ENCODE measurements at places on chromosomes 12 and 14. TPM values are rescaled to one million over a fixed set of nuclear protein-coding genes. Genes with fewer than 3 reads are reported as not detected.

DNA sequence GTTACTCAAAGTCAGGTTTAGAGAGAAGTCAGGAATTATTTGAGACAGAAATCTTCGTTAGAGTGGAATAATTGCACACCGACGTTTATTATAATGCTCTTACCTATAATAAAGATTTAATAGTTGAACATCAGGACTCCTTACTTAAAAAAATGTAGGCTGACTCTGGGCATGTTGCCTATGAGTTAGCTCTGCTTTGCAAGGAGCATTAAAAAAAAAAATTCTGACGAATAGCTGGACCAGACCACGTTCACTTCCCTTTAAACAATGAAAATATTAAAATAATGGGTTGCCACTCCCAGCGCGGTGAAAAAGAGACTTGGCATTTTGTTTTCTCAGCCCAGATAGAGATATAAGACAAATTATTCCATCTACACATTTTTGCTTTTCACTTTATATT is 574 bp upstream of the FANCM start:
- H3K4me3 ChIP-seq, result peak overlapping the region; percentile 67
- no peaks in the 10 kb centered on the region for H3K27me3 ChIP-seq
- H3K4me1 ChIP-seq, result peaks cover 9% of the 10 kb centered on the region
- DNase-seq, result no peak

DNA sequence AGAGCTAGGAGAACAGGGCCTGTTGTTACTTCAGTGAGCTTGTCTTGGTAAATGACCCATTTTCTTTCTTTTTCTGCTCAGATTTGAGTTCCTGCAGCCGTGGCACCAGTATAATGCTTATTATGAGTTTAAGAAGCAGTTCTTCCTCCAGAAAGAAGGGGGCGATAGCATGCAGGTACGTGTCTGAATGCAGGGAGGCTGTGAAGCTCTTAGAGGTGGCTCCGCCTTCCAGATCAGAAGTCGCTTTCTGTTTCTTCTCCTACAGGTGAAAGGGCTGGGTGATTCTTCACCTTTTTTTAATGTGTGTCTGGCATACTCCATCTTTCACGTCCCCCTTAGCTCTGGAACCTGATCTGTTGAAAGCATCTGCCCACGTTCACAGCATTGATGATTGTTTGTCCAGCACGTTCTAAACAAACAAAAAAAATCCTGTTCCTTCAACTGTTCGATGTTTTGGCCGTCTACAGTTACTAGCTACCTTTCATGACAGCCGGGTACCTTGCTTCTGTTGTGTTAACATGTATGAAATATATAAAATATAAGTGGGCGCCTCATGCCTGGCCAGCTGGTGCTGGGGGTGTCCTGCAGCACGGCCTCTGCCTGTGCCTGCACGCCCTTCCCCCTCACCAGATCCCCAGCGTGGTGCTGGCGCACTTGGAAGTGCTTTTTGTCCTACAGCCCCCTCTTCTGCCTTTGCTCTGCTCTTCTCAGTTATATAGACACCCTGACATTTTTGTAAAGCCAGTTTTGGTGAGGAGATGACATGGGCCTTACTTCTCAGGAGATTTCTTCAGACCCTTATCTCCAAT is 44.6 kb downstream of the SFSWAP start:
- DNase-seq, result peak; percentile 47
- H3K27ac ChIP-seq, result no peak overlapping the region
- no peak overlapping the region for H3K4me3 ChIP-seq

DNA sequence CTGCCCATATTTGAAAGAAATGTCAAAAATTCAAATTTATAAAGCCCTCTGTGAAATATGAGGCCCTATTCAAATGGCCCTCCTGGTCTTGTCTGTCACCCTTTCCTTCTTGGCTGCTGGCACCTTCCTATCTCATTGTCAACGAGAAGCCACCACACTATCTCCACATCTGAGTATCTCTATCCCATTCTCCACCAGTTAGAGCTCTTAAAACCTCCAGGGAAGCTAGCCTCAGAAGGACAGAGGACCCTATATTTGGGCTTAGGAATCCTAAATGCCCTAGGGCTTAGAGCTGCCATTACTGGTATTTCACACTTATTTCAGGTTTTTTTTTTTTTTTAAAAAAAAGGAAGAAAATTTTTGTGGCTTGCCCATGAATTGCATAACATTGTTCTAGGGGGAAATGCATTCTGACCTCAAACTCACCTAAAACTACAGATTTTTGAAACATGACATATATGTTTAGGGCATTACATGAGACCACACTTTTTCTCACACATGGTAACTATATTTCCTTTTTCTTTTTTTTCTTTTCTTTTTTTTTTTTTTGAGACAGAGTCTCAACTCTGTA is 25.0 kb downstream of the SLC25A21 start:
- DNase-seq, result no peak
- no peaks in the 10 kb centered on the region for H3K27me3 ChIP-seq
- H3K36me3 ChIP-seq, result no peaks in the 10 kb centered on the region
- peaks cover 3% of the 10 kb centered on the region for H3K4me1 ChIP-seq
- H3K4me3 ChIP-seq, result no peak overlapping the region

DNA sequence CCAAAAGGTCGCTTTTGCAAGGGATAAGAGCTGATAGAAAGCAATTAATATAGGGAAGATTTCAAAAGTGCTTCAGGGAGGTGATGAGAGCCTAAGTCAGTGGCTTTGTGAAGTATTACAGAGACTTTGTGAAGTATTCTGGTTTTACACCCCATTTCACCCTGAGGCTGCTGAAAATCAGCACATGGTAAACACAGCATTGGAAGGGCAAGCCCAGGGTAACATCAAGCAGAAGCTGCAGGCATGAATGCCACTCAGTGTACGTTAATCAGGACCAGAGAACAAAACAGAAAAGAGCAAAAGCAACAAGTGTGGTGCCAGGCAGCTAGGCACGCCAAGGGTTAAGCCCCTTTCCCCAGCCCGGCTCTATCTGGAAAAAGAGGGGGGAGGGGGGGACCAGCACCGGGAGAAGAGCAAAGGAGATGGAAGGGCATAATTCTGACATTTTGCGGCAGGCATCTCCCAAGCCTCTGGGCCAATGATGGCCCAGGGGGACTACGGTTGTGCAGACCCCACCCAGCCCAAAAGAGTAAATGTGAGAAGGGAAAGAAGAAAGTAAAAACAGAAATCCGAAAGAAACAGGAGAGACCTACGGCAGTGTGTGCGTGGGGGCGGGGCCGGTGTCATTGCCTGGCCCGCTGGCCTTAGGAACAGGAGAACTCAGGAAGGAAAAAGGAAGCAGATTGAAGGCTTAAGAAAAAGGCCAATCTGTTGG is 58.9 kb downstream of the DHRS2 start:
- 0 out of 2 replicates have a peak, but pooled peaks cover 3% of the 10 kb centered on the region for H3K4me1 ChIP-seq
- no peak for DNase-seq
- H3K36me3 ChIP-seq, result no peaks in the 10 kb centered on the region

DNA sequence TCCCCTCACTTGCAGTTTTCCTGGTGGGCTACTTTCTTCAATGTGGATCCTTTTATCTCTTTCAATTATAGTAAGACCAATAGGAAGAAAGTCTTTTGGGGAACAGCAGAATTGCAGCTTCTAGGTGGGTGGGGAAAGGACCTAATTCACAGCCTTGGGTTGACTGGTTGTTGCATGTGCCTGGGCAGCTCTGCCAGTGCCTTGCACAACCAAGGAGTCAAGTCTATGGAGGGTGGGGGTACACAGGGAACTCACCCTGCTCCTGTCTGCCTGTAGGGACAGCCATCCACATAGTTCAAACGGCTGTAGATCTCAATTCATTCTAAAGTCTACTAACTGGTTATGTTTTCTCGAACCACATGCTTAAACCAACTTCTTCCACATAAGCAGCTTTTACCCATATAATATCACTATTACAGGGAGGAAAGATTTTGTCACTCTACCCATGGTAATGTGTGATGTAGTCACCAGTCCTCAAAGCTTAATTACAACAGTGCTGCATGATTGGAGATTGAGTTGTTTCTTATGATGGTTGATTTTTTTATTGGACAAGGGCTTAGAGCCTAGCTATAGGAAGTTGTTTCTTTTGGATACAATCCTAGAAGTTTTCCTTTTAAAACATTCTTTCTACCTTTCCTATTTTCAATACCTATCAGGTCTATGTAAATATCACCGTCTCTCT is 117.7 kb upstream of the FRMD6 start:
- H3K27me3 ChIP-seq, result no peaks in the 10 kb centered on the region
- no peaks in the 10 kb centered on the region for H3K36me3 ChIP-seq
- H3K27ac ChIP-seq, result peak overlapping the region; percentile 75
- H3K4me1 ChIP-seq, result peaks cover 24% of the 10 kb centered on the region
- no peak overlapping the region for H3K4me3 ChIP-seq

DNA sequence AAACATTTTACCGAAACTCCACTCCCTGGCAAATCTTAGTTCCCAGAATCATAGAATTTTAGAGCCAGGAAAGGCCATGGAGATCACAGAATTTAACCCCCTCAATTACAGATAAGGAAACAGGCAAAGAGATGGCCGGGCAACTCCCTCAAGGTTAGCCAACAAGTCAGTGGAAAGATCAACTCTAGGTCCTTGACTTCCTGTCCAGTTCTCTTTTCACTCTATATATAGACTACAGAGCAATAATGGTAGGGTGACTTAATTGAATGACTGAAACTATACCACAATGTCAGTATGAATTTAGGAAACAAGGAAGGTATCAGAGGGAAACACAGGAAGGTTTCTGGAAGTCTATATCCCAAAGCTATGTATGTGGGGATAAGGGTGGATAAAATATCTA is 11.6 kb downstream of the OXA1L start:
- H3K36me3 ChIP-seq, result peaks cover 7% of the 10 kb centered on the region
- no peaks in the 10 kb centered on the region for H3K27me3 ChIP-seq
- H3K27ac ChIP-seq, result no peak overlapping the region
- DNase-seq, result no peak
- H3K4me3 ChIP-seq, result no peak overlapping the region
- H3K4me1 ChIP-seq, result peaks cover 3% of the 10 kb centered on the region

DNA sequence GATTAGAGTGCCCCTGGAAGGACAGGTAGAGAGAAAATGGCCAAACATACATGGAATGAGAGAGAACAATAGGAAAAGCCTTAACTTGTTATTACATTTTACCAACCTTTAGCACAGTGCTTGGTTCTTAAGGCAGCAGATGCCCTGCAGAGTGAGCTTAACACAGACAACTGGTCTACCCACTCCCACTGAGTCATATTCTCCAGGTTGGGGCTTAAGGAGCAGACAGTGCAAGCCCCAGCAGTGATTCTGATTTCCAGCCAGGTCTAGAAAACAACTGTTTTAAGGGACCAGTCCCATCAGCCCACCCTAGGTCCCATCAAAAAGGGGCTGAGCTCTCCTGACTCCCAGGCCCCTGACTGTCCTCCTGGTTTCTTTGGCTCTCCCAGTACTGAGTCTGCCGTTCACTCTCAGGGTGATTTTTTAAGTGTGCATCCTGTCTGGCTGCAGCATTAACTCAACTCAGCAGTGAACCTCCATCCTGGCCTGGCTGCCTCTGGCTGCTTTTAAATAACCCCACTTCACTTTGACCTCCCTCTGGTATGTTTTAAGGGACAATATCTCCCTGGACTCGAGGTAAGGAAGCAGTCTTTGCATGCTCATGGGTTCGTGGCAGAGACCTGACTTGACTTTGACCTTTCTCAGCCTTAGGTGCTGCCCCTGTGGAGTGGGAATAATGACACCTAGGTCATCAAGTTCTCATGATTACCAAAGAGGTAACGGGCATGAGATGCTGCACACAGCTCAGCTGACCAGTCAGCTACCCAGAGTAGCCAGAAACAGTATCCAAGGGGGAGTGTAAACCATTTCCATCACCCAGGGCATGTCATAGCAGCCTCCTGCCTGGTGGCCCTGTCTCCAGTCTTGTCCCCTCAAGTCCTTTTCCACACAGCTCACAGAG is 210.7 kb upstream of the PWP1 start:
- no peak for DNase-seq
- no peak overlapping the region for H3K4me3 ChIP-seq
- H3K27ac ChIP-seq, result no peak overlapping the region
- H3K27me3 ChIP-seq, result 0 out of 2 replicates have a peak, but pooled peaks cover 7% of the 10 kb centered on the region
- H3K4me1 ChIP-seq, result no peaks in the 10 kb centered on the region

DNA sequence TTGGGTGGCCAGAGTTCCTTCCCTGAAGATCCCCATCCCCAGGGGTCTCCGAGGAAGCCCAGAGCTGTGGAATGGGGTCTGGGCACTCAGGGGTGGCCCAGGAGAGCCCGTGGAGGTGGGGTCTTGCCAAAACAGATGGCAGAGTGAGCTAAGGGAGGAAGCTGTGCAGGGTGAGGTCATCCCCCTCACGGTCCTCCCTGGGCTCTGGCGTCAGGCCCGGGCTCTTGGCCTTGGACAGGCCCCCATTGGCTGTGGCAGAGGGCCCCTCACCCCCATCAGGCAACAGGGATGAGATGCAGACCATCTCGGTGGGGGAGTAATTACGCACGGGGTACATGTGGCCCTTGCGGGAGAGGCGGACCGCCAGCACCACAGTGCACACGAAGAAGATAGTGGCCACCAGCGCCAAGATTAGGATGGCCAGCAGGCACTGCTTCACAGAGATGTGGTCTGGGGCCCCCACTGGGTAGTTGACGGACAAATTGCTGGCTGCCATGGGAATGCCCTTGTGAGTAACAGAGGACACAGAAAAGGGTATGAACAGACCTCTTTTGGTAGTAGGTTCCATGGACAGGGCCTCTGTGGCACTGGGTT is 10.7 kb downstream of the SELPLG start:
- DNase-seq, result no peak
- H3K4me1 ChIP-seq, result no peaks in the 10 kb centered on the region
- no peaks in the 10 kb centered on the region for H3K27me3 ChIP-seq
- no peak overlapping the region for H3K27ac ChIP-seq

GRCh38 chr12:9124383-9125031 is 8.8 kb upstream of the A2M start:
- no peak overlapping the region for H3K27ac ChIP-seq
- DNase-seq, result no peak
- H3K4me1 ChIP-seq, result no peaks in the 10 kb centered on the region

DNA sequence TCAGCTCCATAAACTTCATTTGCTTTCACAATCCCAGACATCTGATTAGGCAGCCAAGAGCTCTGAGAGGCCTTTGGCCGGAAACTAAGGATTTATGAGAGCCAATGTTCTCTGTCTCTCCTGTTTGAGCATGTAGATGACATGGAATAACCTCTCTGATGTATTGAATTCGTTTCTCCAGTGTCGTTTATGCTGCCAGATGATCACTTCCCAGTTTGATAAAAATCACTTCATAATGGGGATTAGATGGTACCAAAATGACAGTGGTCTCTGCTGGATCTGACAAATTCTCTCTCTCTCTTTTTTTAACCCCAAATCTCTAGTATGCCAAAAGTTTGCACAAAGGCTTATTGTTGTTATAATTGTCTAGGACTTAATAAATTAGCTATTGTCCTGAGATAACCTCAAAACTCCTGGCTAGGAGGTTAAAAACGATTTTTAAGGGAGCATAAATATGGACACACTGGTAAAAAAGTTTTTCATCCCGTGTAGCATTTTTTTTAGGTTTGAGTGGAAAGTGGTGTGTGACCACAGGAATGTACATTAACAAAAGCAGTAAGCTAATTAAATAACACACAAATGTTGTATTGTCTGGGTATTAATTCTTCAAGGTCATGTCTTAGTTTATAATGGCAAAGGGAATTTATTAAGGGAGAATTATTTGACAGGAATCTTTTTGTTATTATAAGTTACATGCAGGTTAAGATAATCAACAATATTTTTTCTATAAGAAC is 82.6 kb upstream of the USP44 start:
- no peaks in the 10 kb centered on the region for H3K36me3 ChIP-seq
- no peaks in the 10 kb centered on the region for H3K27me3 ChIP-seq
- H3K4me1 ChIP-seq, result peaks cover 8% of the 10 kb centered on the region
- no peak overlapping the region for H3K4me3 ChIP-seq
- no peak overlapping the region for H3K27ac ChIP-seq
- DNase-seq, result no peak

GRCh38 chr12:10528174-10528953 is 22.7 kb downstream of the EIF2S3B start:
- no peaks in the 10 kb centered on the region for H3K27me3 ChIP-seq
- no peak overlapping the region for H3K27ac ChIP-seq

The ATP5MC2 gene
- total RNA-seq, result 304 TPM

The PPP1R36 gene
- total RNA-seq, result 0.47 TPM
